Esophagus squamous epithelium (tissue), 5 donors: ENCODE measurements at places on chromosomes 3 and 15. TPM values are rescaled to one million over a fixed set of nuclear protein-coding genes. Genes with fewer than 3 reads are reported as not detected.

The GPR149 gene
- total RNA-seq = not detected

GRCh38 chr15:74326746-74327145, 40.7 kb downstream of the CYP11A1 start:
- DNase-seq = no peak

DNA sequence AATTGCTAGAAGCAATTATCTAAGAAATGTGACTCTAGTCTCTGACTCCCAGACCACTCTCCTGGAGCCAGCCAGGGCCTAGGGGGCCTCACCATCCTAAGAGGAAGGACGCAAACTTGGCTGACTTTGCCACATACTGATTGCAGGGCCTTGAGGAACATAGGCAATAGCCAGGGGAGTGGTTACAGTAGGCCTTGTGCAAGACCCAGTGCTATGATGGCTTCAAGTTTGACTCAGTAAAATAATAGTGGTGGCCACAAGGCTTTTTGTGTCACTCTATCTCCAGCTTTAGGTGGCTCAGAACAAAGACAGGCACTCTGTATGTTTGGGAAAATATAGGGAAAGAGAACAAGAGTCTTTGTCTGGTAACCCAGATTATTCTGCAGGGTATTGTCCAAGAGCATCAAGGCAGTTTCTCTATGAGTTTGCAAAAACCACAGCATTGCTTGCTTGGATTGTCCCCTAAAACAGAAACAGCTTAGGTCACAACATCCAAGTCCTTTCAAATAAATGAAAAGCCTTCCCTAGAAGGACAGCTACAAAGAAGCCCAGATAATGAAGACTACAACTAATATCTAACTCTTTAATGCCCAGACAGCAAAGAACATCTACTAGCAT, 631.5 kb downstream of the PYDC2 start:
- no peak for DNase-seq

The C3orf85 gene
- not detected for total RNA-seq

The MCCC1 gene
- 21.9 TPM for total RNA-seq

GRCh38 chr3:63611382-63611781, 41.1 kb upstream of the SNTN start:
- no peak for DNase-seq

DNA sequence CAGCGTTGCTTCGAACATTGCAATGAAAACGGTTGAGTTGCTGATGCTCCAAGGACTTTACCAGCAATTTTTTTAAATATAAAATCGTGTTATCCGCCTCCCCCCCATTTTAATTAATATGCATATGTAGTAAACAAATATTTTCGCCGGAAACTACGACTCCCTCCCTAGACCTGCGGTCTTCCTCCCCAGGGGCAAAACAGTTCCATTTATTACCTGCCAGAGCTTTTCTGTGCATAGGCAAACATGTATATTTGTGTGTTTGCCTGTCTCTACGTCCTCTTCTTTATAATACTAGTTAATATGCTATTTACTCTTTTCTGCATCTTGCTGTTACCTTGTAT, 593 bp upstream of the RSL24D1 start:
- no peak for DNase-seq

The CLDN16 gene
- total RNA-seq = 0.64 TPM

The SLC22A14 gene
- 0.19 TPM for total RNA-seq

- DNase-seq = no peak
These were observed 53.4 kb upstream of the C15orf39 start for GRCh38 chr15:75148280-75148679.

The BNC1 gene
- 23.7 TPM for total RNA-seq

DNA sequence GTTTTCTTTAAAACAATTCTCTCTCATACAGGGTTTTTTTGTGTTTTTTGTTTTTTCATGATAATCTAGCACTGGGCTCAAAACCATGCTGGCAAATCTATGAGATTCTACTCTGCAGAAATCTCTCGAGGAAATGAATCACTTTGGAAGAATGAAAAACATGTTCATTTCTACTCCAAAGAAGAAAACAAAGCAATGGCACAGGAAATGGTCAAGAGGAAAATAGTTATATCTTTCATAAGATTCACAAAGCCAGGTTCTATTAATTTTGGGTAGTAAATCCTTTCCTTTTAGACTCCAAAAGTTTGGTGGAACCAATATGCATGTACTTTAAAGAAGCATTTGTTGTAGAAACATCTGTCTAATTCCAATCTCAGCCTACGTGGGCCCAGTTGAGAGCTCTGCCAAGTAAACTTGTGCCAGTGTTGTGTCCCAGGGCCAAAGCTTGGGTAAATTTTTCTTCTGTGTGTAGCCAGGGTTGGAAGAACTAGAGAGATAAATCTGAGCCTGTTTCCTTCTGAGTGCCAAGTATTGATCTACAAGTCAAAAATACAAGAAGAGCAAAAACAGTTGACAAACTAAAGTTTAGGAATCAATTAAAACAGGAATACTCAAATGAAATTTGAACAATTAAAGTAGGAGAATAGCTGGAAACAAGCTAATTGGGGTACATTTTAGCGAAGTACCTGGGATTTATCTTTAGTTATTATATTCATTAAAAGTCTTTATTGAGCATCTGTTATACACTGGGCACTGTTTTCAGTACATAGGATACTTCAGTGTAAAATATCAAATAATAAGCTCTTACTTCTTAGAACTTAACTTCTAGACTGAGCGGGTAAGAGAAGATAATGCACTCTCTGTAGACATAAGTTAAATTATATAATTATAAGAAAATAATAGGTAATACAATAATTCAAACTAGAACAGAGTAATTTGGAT, 657.5 kb upstream of the NECTIN3 start:
- no peak for DNase-seq

DNA sequence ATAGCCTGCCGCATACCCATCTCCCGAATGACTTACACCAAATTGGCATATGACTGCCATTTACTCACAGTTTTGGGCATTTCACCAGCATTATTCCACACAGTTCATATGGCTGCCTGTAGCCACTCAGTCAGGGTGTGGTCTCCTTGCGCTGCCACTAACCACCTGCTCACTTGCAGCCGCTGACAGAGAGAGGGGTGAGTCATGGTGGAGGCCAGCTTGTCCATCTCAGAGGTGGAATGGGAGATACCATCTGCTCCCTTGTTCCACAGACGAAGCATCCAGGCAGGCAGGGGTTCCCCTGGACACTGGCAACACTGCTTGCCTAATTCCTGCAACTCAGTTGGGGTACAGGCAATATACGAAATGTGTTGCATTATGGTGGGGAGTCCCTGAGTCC, 15.6 kb downstream of the CCRL2 start:
- no peak for DNase-seq

- no peak for DNase-seq
These were observed 527.2 kb downstream of the FOXP1 start for GRCh38 chr3:71056327-71056726.

DNA sequence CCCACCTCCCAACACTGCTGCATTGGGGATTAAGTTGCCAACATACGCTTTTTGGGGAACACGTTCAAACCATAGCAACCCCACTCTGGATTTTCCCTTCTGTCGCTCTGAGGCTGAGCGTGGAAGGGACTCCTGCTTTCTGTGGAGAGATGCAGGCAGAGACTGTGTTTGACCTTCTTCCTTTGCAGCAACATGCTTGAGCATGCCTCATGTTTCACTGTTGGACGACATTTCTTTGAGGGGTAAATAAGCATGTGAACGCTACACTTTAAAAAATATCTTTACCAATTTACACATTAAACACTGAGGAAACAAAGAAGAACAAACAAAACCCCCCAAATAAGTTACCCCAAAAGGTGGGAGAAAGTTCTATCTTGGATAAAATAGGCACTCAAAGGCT, 14.2 kb upstream of the MAPK6 start:
- no peak for DNase-seq

The GOLGA6B gene
- total RNA-seq = not detected

DNA sequence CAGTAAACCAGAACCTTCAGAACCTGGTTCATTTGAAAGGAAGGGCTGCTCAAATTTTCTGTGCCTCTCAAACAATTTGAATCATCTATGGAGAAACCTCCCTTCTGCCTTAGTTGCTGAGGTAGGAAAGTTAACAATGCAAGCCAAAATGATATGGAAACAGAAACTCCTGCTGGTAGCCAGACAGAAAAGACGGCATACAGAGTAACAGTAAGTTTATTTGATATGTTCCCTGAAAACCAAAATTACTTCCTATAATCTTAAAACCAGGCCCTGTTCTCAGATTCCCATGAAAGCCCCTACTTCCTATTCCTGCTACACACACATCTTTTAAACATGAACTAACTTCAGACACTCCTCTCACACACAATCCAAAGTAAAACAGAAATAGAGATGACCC, 86.2 kb downstream of the TBC1D5 start:
- no peak for DNase-seq

The SHF gene
- 4.4 TPM for total RNA-seq

GRCh38 chr3:136485777-136486176, 235.6 kb downstream of the PCCB start:
- no peak for DNase-seq

The CNTN6 gene
- not detected for total RNA-seq

The EHD4 gene
- 45.3 TPM for total RNA-seq

The FBXL2 gene
- 0.85 TPM for total RNA-seq

The SPG11 gene
- 43.9 TPM for total RNA-seq

The TRPC1 gene
- total RNA-seq = 0.95 TPM

GRCh38 chr15:60394689-60395097, 3.1 kb downstream of the ANXA2 start:
- DNase-seq = no peak

GRCh38 chr3:53122933-53123305, 7.3 kb downstream of the RFT1 start:
- DNase-seq = no peak

The TP63 gene
- total RNA-seq = 131 TPM

DNA sequence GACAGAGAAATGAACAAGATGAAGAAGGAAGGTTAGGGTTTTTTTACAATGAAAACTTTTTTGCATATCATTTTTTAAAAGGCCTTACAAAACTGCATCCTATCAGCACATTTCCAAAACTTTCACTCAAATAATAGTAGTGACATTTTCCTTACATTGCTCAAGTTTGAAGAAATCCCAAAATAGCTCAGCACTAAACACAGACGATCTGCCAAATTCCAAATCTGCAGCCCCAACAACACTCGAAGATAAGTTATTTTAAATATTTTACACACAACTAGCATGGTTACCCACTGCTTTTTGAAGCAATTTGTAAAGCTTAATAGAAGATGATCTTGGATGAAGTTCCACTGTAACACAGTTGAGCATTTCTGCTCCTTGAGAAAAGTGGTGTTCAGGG, 535.6 kb upstream of the ALCAM start:
- DNase-seq = no peak

- DNase-seq = no peak
These were observed 301.3 kb downstream of the IL20RB start for GRCh38 chr3:137259089-137259488.

The MTFMT gene
- total RNA-seq = 12.8 TPM

DNA sequence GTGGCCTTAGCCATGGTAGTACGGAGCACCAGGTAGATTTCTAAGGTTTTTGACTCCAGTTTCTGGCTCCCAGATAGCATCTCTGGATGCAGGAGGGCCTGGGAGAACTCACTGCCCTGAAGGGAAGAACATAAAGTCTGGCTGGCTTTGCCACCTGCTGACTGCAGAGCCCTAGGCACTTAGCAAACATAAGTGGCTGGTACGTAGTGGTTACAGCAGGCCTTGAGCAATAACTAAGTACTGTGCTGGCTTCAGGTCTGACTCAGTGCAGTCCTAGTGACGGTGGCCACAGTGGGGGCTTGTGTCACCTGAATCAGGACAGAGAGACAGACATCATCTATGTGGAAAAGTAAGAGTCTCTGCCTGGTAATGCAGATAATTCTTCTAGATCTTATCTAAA, 871.1 kb downstream of the PDCD6IP start:
- DNase-seq = no peak

The CHMP2B gene
- total RNA-seq = 33.5 TPM

- DNase-seq = no peak
These were observed 396.0 kb upstream of the THBS1 start for GRCh38 chr15:39184701-39185390.

GRCh38 chr15:61367953-61368352, 138.9 kb upstream of the RORA start:
- DNase-seq = no peak

The AGTR1 gene
- 1.1 TPM for total RNA-seq

The MLF1 gene
- total RNA-seq = 1.9 TPM

DNA sequence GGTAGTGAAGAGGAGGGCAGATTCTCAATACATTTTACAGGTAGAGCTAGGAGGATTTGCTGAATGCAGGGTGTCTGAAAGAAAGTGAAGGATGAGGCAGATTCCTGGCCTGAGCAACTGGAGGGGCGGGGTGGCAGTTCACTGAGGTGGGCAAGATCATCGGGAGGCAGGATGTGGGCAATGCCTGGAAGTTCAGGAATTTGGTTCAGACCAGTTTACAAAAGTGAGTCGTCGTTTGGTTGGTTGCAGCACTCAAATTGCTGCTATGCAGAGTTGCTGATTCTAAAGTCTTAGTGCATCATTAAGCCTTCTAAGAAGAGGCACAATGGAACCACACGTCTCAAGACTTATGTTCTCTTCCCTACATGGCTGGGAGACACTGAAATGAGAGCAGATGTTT, 134.0 kb downstream of the MFSD1 start:
- DNase-seq = no peak

GRCh38 chr15:90483637-90484036, 46.1 kb upstream of the CRTC3 start:
- DNase-seq = no peak

- DNase-seq = no peak
These were observed 5.4 kb upstream of the ALDH1A2 start for GRCh38 chr15:58070801-58071418.

The CPEB1 gene
- total RNA-seq = 4.0 TPM

- DNase-seq = no peak
These were observed 128.9 kb downstream of the ZIC1 start for GRCh38 chr3:147538034-147538433.
